ENCODE measurements at places on chromosomes 2 and 18. TPM values are rescaled to one million over a fixed set of nuclear protein-coding genes. Genes with fewer than 3 reads are reported as not detected.

Gene EVA1A
- polyA plus RNA-seq = 32.5 TPM

GRCh38 chr2:95331606-95332005 is 34.5 kb downstream of the KCNIP3 start:
- DNase-seq = no peak

DNA sequence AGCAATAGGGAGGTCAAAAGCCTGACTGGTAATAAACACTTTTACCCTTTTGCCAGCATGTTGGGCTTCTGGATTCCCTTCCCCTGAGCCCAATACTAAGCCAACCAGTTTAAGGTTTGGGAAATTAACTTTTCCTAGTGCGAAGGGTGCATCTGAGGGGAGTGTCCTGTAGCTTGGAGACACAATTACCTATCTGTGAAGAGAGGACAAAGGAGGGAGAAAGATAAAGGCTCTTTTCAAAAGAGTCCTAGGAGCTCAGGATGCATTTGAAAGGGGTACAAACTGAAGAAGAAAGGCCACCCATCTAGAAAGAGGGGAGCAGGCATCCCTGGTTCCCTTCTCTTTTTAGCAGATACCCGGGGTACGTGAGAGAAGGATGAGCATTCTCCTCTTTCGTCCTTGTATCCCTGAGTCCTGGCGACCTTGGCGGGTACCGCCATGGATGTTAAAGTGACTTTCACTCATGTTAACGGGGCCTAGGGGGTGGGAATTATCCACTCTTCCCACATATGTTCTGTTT is 25.1 kb downstream of the C18orf54 start:
- no peak for DNase-seq

- no peak for DNase-seq
These were observed 43.1 kb upstream of the DOK6 start for GRCh38 chr18:69357590-69357989.

DNA sequence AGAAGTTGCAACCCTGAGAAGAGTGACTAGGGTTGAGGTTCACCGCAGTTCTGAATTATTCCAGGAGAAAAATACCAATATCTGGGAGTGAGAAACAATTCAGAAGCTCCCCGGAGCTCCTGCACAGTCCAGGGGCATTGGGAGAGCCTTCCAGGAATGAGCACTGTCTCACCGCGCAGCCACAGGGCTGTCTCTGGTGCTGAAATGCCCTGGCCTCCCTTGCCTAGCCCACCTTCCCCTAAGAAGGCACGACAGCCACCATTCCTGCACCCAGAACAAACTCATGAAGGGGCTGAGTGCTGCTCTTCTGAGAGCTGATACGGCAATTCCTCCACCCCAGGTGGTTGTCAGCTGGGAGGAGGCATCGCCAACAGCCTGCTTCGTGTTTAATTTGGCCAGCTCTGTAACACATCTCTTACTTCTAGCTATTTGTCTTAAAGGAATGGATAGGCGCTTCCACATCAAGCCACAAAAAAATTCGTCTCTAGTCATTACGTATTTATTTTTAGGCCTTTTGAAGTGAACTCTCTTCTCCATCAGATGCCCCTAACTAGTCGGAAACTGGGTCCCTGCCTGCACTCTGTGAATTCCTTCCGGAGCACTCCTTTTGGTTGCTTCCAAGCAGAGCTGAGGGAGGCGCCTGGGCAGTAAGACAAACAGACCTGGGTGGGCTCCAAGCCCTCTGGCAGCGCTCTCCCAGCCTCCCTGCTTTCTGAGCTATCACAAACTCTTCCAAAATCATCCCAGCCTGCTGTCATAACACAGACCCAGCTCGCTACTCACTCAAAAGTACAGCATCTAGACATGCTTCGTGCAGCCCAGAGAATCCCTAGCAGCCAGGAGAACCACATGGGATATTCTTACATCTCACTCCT is 120.5 kb upstream of the CCDC68 start:
- no peak for DNase-seq

Data from AG04450 (cell line).